ENCODE measurements at places on chromosomes 1 and 21. TPM values are rescaled to one million over a fixed set of nuclear protein-coding genes. Genes with fewer than 3 reads are reported as not detected.

Gene DENND2D
- total RNA-seq, result 1.2 TPM

Gene MNDA
- not detected for total RNA-seq

Gene CLK2
- 24.9 TPM for total RNA-seq

Gene OR10X1
- total RNA-seq, result not detected

Gene L1TD1
- not detected for total RNA-seq

Gene SLC35F3
- 5.4 TPM for total RNA-seq

Gene SELP
- total RNA-seq, result not detected

Gene MIXL1
- not detected for total RNA-seq

Gene BEST4
- 0.17 TPM for total RNA-seq

Data from A549 treated with GW870086 at 1 μM for 4 hours (cell line).